GM23338 (cell line): ENCODE measurements at places on chromosomes 11 and 22.

DNA sequence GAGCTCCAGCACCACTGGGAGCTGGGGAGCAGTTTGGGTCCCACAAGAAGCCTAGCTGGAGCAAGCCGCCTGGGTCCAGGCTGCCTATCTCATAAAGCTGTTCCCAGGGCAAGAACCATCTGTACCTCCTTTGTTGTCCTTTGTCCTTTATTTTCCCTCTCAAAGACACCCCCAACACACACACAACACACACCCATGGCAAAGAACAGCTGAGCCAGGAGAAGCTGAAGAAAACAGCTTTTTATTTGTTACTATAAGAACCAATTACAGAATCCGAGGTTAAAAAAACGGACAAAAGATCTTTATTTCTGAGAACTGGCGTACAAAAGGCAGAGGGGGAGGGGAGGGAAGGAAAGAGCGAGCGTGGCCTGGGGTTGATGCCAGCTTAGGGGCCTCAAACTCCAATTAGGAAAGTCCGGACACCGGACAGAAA lies 1.7 kb upstream of the TUT1 start:
- DNase-seq = no peak

- no peak for DNase-seq
Measured at GRCh38 chr11:33227578-33228261, 29.5 kb upstream of the HIPK3 start.

- DNase-seq = no peak
Measured at GRCh38 chr22:23530766-23531282, 49.3 kb downstream of the IGLL1 start.

GRCh38 chr11:516400-516799 lies 9.4 kb upstream of the RNH1 start:
- DNase-seq = no peak

DNA sequence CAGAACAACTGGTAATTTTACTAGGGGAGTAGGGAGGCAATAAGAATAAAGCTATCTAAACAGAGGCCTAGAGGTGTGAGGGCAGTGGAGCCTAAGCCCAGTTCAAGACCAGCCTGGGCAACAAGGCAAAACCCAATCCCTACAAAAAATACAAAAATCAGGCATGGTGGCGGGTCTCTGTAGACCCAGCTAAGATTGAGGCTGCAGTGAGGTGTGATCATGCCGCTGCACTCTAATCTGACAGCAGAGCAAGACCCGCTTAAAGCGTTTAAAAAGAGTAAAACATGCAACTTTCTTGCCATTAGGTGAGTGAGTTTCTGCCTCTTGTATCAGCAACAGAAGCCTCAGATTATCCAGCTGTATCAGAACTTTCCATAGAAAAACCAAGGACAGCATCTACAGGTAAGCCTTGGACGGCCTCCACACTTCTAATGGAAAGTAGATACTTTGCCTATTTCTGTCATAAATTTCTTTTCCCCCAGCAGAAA lies 12.1 kb downstream of the TAF1D start:
- peak; percentile 22 for DNase-seq

DNA sequence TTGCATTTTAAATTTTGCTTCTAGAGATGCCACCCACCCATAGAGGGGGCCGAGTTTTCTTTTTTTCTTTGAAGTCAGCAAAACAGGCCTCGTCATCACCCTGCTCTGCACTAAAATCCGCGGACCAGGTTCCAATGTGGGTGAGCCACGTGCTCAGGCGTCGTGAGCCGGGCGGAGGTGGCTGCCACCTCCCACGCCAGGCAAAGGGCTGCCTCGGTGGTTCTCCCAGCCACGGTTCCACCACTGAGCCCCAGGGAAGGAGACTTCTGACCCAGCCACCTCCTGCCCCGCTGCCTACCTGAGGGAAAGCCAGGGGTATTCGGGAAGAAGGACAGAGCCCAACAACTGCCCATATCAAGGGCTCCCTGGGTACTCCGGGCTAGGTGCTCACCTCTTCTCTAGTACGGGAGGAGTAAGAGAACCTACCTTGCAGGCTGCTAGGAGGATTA lies 45.3 kb downstream of the MN1 start:
- DNase-seq = no peak

- no peak for DNase-seq
Measured at GRCh38 chr11:128416976-128417375, 170.4 kb downstream of the ETS1 start.

GRCh38 chr22:23705358-23705757 lies 14.5 kb downstream of the RGL4 start:
- DNase-seq = no peak

GRCh38 chr11:126930091-126930841 lies 70.3 kb downstream of the KIRREL3 start:
- no peak for DNase-seq

DNA sequence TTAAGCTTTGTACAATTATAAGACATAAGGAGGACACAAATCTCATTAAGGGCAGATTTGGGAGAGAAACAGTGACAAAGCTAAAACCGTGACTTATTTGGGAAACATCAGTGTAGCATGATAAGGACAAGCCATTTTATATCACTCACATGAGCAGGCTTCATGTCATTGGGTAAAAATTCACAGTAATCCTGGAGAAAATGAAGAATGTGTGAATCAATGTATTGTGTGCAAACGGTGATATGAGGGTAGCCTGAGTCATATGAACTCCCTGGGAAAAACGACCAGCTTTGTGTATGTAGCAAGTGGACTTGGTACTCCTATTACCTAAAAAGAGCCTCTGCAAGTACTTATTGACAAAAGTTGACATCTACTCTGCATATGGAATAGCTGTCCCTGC lies 6.0 kb upstream of the TRIM34 start:
- no peak for DNase-seq

DNA sequence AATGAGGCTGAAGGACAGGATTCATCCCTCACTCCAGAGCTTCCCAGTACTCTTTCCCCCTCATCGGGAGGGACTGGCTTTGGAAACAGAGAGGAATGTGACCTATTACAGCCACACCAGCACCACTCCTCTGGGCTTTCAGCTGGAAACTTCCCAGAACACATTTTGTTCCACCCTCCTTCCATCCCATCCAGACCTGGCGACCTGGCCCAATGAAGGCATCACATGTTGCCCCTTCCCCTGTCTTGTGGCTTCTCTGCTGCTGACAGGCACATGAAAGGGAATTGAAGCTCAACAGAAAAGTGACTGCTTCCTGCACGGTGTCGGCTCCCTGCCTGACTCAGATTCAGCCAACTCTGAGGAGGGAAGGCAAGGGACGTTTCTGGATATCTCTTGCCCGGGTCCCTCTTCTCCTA lies 19.1 kb downstream of the IRAG1 start:
- DNase-seq = no peak

DNA sequence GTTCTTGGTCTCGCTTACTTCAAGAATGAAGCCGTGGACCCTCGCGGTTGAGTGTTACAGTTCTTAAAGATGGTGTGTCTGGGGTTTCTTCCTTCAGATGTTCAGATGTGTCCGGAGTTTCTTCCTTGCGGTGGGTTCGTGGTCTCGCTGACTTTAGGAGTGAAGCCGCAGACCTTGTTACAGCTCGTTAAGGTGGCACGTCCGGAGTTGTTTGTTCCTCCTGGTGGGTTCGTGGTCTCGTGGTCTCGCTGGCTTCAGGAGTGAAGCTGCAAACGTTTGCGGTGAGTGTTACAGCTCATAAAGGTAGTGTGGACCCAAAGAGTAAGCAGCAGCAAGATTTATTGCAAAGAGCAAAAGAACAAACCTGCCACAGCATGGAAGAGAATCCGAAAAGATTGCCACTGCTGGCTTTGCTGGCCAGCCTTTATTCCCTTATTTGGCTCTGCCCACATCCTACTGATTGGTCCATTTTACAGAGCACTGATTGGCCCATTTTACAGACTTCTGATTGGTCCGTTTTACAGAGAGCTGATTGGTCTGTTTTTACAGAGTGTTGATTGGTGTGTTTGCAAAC lies 27.1 kb upstream of the NXPE2 start:
- DNase-seq = no peak

DNA sequence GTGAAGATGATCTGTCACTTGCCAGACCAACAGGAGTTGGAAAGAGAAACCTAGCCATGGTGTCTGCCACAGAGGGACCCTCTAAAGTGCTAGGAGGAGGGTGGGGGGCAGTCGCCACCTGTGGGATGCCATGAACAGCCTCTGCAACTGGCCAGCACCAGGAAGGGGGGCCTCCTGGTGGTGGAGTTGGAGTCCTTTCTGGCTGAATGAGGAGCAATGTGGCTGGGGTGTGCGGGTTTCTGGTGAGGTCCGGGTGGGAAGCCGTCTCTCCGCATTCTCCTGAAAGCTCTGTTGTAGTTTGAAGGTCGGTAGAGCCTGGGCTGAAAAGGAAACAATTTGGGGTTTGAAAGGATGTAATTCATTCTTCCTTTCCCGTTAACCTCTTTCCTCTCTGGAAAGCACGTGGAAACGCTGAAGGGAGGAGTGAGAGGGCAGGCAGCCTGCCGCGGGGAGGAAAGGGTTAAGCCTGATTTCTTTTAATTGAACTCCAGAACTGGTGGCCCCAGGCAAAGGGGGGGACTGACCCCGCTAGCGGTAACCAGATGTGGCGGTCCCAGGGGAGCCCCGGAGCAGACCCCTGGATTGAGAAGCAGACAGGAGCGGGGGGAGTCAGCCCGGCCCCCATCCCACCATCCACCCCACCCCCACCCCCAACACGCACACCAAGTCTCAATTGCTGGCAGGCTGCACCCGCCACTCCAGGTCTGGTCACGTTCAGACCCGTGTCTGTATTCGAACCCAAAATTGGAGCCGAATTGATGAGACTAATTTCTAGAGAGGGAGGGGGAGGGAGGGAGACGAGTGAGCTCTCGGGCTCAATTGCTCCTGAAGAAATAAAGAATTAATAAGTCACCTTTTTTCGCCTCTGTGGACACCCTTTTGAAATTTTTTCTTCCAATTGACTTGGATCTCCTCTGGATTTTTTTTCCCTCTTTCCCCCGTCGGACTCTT lies 1.8 kb upstream of the FLI1 start:
- peak; percentile 74 for DNase-seq

DNA sequence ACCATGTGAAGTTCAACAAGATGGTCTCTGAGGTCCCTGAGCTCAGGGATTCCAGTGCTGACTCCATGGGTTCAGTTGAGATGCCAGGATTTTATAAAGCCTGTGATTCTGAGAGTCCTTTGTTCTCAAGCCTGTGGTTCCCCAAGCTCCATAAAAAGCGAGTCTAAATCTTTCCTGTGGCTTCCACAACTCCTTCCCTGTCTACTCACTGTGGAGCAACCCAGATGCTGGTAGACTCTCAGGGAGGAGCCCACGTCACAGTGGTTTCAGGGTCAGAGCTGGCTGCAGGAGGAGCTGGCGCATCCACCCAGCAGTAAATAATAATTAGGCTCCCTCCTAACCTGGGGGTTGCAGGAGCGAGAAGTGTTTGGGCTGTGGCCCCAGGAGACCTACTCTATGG lies 2.0 kb upstream of the RELT start:
- no peak for DNase-seq

DNA sequence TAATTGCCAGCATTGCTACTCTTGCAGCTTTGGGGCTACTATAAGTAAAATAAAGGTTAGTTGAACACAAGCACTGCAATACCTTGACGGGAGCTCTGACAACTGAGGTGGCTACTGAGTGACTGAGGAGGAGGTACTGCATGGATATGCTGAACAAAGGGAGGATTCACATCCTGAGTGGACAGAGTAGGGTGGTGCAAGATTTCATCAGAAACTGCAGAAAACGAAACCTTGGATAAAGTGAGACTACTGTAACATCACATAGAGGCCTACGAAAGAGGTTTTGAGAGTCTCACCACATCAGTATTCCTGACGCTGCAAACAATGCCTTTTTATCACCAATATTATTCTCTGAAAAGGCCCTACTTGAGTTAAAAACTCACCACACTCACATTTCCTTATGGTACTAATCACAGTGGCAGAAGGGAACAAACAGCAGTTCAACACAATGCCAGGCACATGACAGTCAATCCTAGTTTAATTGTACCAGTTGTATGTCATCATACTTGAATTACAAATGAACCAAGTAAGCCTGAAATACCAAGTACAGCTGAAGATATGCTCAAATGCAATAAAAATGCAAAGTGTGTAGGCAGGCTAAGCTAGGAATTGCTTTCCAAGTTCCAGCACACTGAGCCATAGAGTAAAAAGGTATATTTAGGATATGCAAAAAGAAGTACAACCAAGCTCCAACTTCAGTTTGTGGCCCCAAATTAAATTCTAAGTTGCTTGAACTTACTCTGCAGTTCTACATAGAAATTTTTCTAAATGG lies 4.0 kb upstream of the GPR83 start:
- no peak for DNase-seq

- DNase-seq = peak; percentile 95
Measured at GRCh38 chr11:65779919-65780769, 632 bp downstream of the AP5B1 start.

DNA sequence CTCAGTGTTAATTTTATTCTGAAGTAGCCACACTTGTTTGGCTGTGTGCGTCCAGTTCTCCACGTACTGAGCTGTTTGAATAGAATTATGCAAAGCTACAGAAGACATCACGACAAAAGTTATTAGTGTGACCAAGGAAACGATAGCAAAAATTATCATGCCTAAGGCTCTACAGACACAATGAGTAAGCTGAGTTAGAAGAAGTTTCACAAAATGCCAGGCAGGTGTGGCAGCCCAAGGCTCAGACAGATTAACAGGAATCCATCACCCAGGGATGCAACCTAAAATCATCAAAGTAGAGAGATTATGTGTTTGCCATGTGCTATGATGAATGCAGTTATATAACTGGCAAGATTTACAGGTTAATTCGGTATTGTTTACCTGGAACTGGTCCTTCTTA lies 73.1 kb upstream of the INCENP start:
- DNase-seq = no peak

- DNase-seq = peak; percentile 51
Measured at GRCh38 chr22:34334893-34335292, 414.6 kb upstream of the LARGE1 start.

- DNase-seq = no peak
Measured at GRCh38 chr11:21814169-21814568, 378.7 kb upstream of the ANO5 start.

DNA sequence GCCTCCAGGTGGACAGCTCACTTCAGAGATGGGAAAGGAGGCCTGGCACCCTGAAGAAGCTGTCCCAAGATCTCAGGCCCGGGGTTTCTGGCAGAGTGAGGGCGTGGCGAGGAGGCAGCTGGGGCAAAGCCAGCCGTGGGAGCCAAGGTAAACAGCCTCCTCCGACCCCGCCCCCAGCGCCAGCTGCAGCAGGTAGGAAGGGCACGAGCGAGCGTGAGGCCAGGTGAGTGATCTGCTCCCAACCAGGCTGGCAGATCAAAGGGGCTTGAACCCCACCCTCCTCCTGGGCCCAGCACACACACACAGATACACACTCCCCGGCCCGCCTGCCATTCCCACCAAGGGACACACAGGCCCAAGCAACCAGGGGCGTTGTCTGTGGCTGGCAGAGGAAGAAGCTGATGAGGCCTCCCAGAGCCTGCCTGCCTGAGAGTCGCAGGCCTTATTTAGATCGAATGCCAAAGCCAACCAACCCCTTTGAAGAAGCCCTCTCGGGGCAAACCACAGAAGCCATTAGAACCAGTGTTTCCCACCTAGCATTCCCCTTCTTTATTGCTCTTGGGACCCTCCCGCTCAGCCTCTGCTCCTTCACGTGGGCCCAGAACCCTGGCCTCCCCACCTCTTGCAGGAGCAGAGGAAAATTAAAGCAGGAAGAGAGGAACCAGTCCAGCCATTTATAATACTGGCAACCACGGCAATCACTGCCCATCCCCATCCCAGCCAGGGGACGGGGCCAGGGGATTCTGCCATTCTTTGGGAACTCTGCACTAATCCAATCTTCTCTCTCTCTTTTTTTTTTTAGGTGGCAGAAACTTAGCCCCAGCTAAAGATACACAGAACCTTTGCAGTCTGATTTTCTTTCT lies 5.0 kb downstream of the PDGFB start:
- no peak for DNase-seq
